ENCODE measurements at places on chromosomes 1 and 21.

GRCh38 chr1:24425922-24426321 is 10.3 kb downstream of the NIPAL3 start:
- no peak for DNase-seq

GRCh38 chr1:61043010-61043820 is 39.1 kb upstream of the NFIA start:
- DNase-seq: peak; percentile 85

GRCh38 chr1:36419140-36419539 is 21.4 kb upstream of the LSM10 start:
- DNase-seq: no peak

GRCh38 chr1:205827623-205828022 is 14.6 kb upstream of the SLC41A1 start:
- DNase-seq: no peak

- DNase-seq: peak; percentile 16
Measured at GRCh38 chr1:92832537-92833114, 786 bp downstream of the RPL5 start.

DNA sequence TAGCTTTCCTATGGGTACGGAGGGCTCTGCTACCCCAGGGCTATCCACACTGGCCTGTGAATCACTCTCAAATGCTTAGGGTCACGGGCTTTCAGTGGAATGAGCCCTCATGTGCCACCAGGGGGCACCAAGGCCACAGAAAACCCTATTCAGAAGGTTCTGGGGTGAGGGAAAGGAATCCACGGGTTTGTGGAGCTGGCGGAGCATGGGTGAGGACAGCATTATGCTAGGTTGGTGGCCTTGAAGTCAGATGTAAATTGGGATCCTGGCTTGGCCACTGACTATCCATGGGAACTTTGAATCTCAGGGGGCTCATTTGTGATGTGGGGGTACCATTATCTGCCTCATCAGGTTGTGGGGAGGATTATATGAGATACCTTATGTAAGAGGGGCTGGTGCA is 5.1 kb upstream of the LAMTOR5 start:
- DNase-seq: peak; percentile 68

DNA sequence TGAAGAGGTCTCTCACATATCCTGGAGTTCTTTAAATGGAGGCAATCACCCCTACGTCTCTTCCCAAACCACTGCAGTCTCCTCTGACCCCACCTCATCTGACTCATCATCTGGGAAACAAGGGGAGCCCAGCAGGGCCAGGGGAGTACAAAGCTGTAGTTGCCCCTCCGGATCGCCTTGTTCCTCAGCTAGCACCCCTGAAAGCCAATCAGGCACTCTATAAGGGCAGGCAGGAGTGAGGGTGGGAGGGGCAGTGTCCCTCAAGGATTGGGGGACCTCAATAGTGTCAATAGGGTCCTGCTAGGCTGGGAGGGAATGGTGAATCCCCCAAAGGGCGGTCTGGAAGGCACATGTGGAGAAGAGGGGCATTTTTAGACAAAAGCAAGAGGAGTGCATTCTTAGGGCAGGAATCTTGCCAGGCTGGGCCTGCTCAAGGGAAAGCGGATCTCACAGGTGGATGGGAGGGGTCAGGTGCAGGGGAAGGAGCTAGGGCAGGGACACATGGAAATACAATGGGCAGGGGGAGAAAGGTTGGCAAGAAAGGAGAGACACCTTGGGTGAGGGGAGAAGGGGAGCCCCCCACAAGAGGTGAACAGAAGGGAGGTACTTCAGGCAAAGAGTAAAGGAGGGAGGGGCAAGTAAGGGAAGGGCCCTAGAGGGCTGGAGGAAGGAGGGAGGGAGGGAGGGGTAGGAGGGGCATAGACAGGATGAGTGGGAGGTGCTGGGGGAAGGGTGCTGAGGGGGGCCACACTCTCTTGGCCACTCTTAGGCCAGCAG is 5.8 kb downstream of the SHISA4 start:
- no peak for DNase-seq

GRCh38 chr1:175162955-175163354 is 29.6 kb downstream of the KIAA0040 start:
- DNase-seq: no peak

GRCh38 chr1:9289090-9289534 is 3.6 kb upstream of the SPSB1 start:
- DNase-seq: peak; percentile 90

DNA sequence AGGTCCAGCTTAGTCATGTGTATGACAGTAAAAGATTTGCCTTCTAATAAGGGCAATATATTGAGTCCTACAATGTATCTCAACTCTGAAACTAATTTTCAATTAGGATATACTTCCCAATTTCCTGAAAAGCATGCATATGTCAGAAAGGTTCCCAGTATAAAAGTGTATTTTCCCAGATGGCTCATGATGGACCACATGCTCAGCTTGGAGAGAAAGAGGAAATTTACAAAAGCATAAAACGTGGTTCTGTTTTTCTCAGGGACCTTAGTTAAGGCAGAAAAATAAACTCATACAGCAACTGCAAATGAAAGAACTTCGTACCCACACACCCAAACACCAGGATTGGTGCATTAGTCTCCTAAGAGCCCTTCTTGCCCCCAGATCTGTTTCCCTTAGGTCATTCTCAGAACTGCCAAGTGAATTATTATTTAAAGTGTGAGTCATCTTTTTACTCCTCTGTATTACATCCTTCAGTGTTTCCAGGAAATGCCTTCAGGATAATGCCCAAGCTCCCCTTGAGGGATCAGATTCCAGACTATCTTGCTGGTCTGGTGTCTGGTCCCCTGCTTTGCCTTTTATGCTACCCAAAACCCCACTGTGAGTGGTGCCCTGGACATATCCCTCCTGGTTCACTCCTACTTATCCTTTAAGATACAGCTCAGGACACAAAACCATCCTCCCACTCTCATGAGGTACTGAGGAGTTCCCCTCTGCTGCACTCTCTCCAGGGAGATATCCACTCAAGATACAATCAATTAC is 57.4 kb downstream of the SSX2IP start:
- no peak for DNase-seq

DNA sequence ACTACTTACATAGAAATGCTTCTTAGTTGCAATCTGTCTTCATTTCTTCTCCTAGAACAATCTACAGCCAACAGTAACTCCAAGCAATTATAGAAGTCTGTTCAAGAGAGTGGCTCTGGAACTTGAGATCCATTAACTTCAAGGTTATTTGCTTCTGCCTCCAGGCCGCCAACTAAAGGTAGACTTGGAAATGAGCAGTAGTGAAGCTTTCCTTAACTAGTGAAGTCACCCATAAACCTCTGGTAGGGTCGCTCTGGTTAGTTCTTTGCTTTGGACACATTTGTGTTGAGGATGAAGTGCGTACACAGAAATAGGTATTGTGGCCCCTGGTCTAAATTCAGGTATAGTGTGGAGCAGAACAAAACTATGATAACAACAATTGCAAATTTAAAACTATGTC is 809.9 kb upstream of the RGS18 start:
- DNase-seq: no peak

DNA sequence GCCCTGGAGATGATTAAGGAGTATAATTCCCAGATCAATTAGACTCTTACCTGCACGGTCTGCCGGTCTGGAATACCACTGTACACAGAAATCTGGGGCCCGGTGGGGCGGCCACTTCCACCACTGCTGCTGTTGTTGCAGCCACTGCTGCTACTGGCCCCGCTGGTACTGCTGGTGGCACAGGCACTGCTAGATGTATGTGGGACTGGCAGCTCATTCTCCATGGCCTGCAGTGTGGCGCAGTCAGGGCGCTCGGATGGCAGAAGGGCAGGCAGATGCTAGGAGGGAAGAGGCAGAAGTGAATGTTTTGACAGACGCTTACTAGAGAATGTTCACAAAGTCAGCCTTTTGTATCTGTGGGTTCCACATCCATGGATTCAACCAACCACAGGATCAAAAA is 54.4 kb upstream of the A3GALT2 start:
- DNase-seq: no peak

GRCh38 chr1:14236097-14236496 is 362.4 kb upstream of the KAZN start:
- DNase-seq: no peak

Data from stimulated activated CD4-positive, alpha-beta T cell treated with anti-CD3 and anti-CD28 coated beads, Interleukin-4, amount 100 ng/mL, for 24 hours (primary cell).